ENCODE measurements at places on chromosomes 5 and 9.
A peak's percentile ranks its signal among the peaks of the same experiment; 100 is the strongest.

GRCh38 chr9:116859763-116860162 is 172.7 kb downstream of the TRIM32 start:
- DNase-seq: no peak

DNA sequence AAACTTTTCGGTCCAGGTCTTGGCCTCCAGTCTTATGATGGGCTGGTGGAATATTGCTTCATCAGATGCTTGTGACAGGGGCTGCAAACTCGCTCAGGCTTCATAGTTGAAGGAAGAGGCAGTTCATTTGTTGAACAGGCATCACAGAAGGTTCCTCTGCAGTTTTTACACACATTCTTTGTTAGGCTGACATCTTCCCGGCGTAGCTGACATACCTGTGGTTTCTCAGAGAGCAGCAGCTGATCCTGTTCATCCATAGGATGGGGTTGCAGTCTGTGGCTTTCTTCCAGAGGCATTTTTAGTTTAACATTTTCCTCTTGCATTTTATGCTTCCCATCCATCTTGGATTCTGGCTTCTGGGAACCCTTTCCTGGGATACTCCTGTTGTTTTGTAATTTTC is 1255.2 kb downstream of the EFNA5 start:
- peak; percentile 87 for DNase-seq

- peak; percentile 70 for DNase-seq
These were observed 19.9 kb downstream of the VAV2 start for GRCh38 chr9:133971981-133972941.

- DNase-seq: peak; percentile 39
These were observed 36.7 kb downstream of the MTREX start for GRCh38 chr5:55344392-55344992.

DNA sequence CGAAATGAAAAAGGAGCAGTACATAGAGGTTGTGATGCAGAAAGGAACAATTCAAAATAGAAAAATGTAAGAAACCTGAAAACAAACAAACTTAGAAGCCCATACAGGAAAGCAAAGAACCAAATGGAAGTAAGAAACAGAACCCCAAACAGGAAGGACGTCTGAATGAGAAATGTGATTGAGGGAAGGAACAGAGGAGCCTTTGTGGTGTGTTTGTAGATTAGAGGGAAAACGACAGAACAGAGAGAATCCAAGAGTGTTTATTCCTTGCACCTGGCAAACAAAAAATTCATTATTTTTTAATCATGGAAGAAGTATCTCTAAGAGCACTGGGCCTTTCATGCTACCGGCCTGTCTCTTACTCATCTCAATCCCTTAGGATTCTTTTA is 67.8 kb upstream of the ZSWIM6 start:
- no peak for DNase-seq

DNA sequence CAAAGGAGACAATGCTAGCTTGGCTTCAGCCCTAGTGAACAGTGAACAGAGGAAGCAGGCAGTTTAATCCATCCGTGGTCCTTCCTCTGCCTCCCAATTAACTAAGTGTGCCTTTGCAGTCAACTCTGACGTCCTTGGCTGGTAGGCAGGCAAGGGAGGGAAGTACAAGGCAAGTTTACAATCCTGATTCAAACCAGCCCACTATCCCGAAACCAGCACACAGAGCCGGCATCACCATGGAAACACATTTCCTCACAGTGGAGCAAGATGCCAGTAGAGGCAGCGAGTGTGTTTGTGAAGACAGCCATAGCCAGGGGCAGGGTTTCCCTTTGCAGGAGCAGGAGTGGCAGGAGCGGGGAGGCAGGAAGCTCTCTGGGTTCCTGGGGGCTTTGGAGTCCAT is 73.9 kb downstream of the GOLPH3 start:
- no peak for DNase-seq

Data from A172 (cell line).